Ammon's horn (tissue), 1 donor: ENCODE measurements at places on chromosomes 13 and 19.
A peak's percentile ranks its signal among the peaks of the same experiment; 100 is the strongest.

DNA sequence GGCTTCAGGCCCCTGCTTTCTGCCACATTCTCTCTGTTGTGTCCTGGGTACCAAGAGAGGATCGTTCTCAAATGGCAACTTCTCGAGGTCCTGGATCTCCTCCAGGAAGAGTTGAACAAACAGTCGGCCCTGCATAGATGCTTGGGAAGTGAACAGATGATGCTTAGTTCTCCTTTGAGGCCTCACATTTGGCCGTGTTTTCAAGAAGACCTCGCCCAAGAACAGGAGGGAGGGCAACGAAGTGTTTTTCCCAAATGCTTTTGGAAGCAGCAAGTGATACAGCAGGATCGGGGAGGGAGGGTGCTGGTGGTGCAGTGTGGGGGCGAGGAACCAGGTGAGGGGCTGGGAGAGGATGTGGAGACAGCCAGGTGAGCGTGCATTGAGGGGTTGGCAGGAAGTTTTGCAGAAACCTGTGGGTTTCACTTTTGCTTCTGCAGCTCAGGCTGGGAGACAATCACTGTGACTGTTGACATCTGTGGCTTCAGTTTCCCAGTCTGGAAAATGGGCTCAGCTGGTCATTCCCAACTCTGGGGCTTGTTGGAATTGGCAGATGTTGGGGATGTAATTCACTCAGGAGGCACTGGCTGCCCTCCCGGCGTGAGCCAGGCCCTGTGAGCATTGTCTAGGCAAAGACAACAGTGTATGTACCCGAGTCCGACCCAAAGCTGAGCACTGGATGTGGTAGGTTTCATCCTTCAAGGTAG is 21.6 kb downstream of the MAST3 start:
- DNase-seq, result peak; percentile 65

- DNase-seq, result no peak
Measured at GRCh38 chr19:41377977-41378709, 1.8 kb downstream of the TMEM91 start.

DNA sequence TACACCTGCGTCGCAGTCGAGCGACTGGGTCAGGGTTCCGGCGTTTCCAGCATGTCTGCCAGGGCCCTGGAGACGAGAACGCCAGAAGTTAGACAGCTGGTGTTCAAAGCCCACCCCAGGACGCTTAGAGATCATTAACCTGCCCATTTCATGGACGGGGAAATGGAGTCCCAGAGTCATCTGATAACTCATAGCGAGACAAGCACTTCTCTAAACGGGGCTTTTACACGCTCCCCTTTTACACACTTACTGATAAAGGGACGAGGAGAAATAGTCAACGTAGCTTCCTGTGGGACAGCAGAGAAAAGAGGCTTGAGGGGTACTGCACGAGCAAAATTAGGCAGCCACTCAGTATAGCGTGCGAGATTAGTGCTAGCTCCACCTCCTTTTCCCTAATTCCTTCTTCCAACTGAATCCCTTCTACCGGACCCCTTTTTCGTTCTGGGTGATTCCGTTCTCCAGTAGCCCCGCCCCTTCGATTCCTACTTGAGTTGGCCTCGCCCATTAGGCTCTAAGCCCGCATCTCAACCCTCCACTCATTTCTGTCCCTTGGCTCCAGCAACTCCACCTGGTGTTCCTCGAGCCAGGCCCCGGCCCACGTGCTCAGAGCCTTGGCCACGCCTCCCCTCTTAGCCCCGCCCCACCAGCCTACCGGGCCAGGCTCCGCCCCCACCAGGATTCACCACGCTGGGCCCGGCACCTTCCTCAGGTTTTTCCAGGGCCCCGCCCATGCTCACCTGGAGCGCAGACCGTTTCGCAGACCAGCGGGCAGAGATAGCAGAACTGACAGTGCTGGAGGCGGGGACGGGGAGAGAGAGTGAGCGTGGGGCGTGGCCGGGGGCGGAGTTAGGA is 3.7 kb downstream of the HRC start:
- DNase-seq, result peak; percentile 38

DNA sequence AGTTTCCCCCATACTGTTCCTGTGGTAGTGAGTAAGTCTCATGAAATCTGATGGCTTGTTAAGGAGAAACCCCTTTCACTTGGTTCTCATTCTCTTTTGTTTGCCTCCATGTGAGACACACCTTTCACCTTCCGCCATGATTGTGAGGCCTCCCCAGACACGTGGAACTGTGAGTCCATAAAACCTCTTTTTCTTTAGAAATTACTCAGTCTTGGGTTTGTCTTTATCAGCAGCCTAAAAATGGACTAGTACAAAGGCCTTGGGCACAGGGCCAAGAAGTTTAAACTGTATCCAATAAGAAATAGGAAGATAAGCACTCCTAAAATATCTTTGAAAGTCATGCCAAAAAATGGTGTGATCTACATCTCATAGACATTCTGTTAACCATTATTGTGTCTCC is 176.9 kb downstream of the TBC1D4 start:
- no peak for DNase-seq

GRCh38 chr13:59086147-59086546 is 1077.6 kb downstream of the DIAPH3 start:
- no peak for DNase-seq

GRCh38 chr19:49458567-49458903 is 5.5 kb downstream of the ALDH16A1 start:
- DNase-seq, result no peak

DNA sequence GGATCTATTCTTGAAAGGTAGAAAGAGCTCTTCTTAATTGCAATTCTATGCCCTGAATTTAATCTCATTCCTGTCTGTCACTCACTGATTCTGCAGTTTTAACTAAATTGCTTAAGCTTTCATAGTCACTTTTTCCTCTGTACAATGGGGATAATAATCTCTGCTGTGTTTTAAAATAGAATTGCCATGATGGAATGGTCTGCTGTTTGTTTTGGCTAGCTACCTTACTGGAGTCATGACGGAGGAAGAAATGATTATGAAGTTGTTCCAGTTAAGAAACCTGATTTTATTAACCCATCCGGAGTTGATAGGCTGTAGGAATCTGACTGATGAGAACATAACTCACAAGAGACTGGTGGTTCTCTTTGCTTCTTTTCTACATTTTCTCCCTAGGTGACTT is 54.9 kb upstream of the ITM2B start:
- DNase-seq, result no peak

- no peak for DNase-seq
Measured at GRCh38 chr19:47378246-47378645, 29.1 kb downstream of the DHX34 start.

DNA sequence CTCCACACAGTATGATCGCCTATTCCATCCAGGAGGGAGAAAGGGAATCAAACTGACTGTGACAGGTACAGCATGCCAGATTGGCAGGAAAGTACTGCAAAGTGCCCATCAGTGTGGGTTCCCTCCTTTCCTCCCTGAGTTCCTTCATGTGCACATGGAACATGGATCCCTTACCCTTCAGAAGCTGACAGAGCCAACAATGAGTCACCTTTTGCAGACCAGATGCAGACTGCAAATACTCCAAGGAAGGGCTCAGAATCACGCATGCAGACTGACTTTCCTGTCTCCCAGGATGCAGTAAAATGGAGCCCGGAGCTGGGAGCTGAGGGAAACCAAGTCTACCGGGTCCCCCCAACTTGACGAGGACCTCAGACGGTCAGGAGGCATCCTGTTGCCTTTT is 41.8 kb downstream of the SACS start:
- no peak for DNase-seq

DNA sequence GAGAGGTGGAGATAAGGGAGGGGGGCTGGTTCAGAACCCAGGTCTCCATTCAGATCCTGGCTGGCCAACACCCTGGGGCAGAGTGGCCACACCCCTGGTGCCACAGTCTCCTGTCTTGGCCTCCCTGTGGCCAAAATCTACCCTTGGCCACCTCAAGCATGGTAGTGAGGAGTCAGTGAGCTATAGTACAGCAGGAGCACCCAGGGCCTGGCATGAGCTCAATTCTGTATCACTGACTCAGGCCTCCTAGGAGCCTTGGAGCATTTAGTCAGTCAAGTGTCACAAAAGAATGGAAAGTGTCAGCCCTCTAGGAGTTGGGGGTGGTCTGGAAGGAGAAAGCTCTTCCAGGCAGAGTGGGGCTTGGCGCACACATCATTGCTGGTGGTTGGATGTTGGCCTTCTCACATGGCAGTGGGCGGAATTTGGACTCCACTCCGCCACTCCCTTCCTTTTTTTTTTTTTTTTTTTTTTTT is 6.6 kb upstream of the CD79A start:
- DNase-seq, result no peak

GRCh38 chr13:99422586-99423220 is 78.6 kb upstream of the TM9SF2 start:
- no peak for DNase-seq
